ENCODE measurements at places on chromosomes 6 and 20.

- DNase-seq: no peak
Observed at GRCh38 chr6:40929176-40929575, 109.8 kb downstream of the UNC5CL start.

GRCh38 chr6:170445487-170445886 is 107.6 kb downstream of the PSMB1 start:
- DNase-seq: no peak

- DNase-seq: no peak
Observed at GRCh38 chr6:38813041-38813823, 98.1 kb downstream of the DNAH8 start.

- no peak for DNase-seq
Observed at GRCh38 chr6:111952821-111953540, 79.7 kb upstream of the FYN start.

- no peak for DNase-seq
Observed at GRCh38 chr6:13764996-13765395, 49.4 kb downstream of the MCUR1 start.

- no peak for DNase-seq
Observed at GRCh38 chr6:88914895-88915598, 48.4 kb downstream of the RNGTT start.

- no peak for DNase-seq
Observed at GRCh38 chr6:25655723-25656122, 3.7 kb downstream of the SCGN start.

DNA sequence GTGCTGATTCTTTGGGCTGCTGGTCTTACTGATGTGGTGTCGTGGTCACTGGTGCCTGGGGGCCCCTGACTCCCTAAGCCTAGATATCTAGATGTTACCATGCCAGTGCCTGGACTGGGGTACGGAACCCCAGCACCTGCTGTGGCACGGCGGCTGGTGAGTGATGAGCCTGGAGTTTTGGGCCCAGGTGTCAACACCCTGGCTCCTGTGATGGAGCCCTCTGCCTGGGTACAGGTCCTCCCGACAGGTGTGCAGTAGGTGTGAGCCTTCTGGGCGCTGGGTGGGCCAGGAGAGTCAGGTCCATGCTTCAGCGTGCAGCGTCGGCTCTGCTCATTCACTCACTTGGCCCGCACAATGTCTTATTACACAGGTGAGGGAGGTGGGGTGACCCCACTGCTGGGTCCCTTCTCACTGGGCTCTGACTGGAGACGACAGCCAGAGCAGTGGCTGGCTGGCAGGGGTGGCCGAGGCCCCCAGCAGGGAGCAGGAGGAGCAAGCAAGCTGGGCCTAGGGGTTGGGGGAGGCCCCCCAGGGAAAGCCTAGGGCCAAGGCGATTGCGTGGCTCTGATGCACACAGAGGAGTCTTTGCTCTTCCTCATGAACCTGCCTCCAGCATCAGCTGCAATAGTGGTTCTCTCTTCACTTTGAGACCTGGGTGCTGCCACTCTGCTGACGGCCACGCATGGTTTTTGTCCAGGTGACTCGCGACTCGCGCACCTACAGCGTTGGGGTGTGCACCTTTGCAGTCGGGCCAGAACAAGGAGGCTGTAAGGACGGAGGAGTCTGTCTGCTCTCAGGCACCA is 42.5 kb upstream of the SLC22A1 start:
- DNase-seq: no peak

GRCh38 chr20:62892348-62893304 is 31.0 kb upstream of the TCFL5 start:
- no peak for DNase-seq

DNA sequence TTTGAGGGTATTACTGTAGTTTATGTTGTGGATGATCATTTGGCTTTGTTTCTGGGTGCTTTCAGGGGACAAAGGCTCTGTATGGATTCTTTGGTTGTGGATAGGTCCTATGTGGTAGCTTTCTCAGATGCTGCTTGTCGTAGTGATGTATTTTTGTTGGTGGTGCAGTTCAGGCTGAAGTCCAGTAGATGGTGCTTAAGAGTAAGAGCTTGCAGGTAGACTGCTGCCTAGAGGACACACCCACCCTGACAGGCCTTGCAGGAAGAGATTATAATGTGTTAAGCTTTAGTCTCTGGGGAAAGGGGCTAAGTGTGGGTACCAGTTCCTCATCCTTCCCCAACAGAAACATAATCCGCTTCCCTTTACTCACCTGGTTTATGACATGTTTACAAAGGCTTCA is 62.6 kb upstream of the ADGRB3 start:
- DNase-seq: no peak

- no peak for DNase-seq
Observed at GRCh38 chr6:46104209-46104608, 25.6 kb upstream of the ENPP4 start.

- no peak for DNase-seq
Observed at GRCh38 chr6:135686784-135687301, 164.7 kb upstream of the PDE7B start.

DNA sequence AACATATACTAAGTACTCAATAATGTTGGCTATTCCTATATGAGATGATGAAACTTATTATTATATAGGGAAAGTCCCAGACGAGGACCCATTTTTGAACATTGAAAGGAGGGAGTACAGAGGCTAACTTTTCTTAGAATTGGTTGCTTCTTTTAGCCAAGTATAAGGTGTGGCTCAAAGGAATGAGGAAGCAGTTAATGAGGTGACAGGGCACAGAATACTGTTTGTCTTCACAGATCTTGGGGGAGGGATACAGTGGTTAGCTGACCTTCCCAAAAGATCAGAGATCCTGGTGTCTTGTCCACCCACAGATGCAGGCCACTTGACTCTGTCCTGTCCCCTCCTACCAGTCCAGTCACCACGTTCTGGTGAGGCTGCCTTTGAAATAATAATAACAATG is 67.8 kb upstream of the EPB41L1 start:
- DNase-seq: no peak

Data from stimulated activated CD8-positive, alpha-beta memory T cell treated with anti-CD3 and anti-CD28 coated beads, Interleukin-2, amount 100 ng/mL, for 1 hour (primary cell).